A549 treated with Mapracorat at 1 μM for 4 hours (cell line): ENCODE measurements at places on chromosomes 12 and 14. TPM values are rescaled to one million over a fixed set of nuclear protein-coding genes. Genes with fewer than 3 reads are reported as not detected.

C12orf54 gene
- total RNA-seq: not detected in 5 replicates

CLEC12A gene
- not detected in 5 replicates for total RNA-seq

CLEC2A gene
- total RNA-seq: not detected in 5 replicates

TTC5 gene
- 15.1 to 23.6 TPM (median 18.9 TPM) in 5 replicates for total RNA-seq

TMEM121 gene
- 4.7 to 10.8 TPM (median 8.4 TPM) in 5 replicates for total RNA-seq

SLC6A13 gene
- total RNA-seq: 0.17 to 0.36 TPM (median 0.28 TPM) in 5 replicates

GPR137C gene
- 0.06 to 0.19 TPM (median 0.17 TPM) in 5 replicates for total RNA-seq

PTPRO gene
- total RNA-seq: 0.05 to 0.20 TPM (median 0.12 TPM) in 3 of 5 replicates, not detected in the others

MGP gene
- not detected in 5 replicates for total RNA-seq

NGB gene
- not detected in 5 replicates for total RNA-seq

KLRC2 gene
- 1.5 to 2.3 TPM (median 1.9 TPM) in 5 replicates for total RNA-seq

PTHLH gene
- total RNA-seq: 13.1 to 16.4 TPM (median 15.4 TPM) in 5 replicates

SLC39A5 gene
- total RNA-seq: not detected in 5 replicates

TSPAN19 gene
- total RNA-seq: not detected in 5 replicates

KERA gene
- not detected in 5 replicates for total RNA-seq

OVCH1 gene
- total RNA-seq: not detected in 5 replicates

TAS2R14 gene
- 0.31 to 0.70 TPM (median 0.40 TPM) in 5 replicates for total RNA-seq

COA8 gene
- 47.7 to 57.7 TPM (median 56.0 TPM) in 5 replicates for total RNA-seq

CLEC2D gene
- 0.27 to 1.1 TPM (median 0.48 TPM) in 5 replicates for total RNA-seq

TBK1 gene
- total RNA-seq: 20.4 to 24.8 TPM (median 23.5 TPM) in 5 replicates

TPPP2 gene
- not detected in 5 replicates for total RNA-seq

PTCSC3 gene
- total RNA-seq: not detected in 5 replicates

IQSEC3 gene
- total RNA-seq: 0.02 TPM in 1 of 5 replicates, not detected in the others

MANSC4 gene
- total RNA-seq: not detected in 5 replicates

MYH6 gene
- total RNA-seq: 0.03 to 0.11 TPM (median 0.06 TPM) in 4 of 5 replicates, not detected in the other

DUSP16 gene
- 7.9 to 10.7 TPM (median 8.8 TPM) in 5 replicates for total RNA-seq

PLBD1 gene
- total RNA-seq: 4.0 to 7.4 TPM (median 5.0 TPM) in 5 replicates

ANKRD33 gene
- not detected in 5 replicates for total RNA-seq

MUCL1 gene
- total RNA-seq: not detected in 5 replicates

NYNRIN gene
- total RNA-seq: 0.23 to 0.36 TPM (median 0.29 TPM) in 5 replicates

TAS2R31 gene
- total RNA-seq: 0.17 to 0.27 TPM in 2 of 5 replicates, not detected in the others

RACGAP1 gene
- 70.3 to 82.6 TPM (median 78.4 TPM) in 5 replicates for total RNA-seq

RNF212B gene
- total RNA-seq: not detected in 5 replicates

AKAP6 gene
- total RNA-seq: 0.30 to 0.55 TPM (median 0.47 TPM) in 5 replicates
